H1 (cell line): ENCODE measurements at places on chromosomes 3 and 15. TPM values are rescaled to one million over a fixed set of nuclear protein-coding genes. Genes with fewer than 3 reads are reported as not detected.

- peaks cover 13% of the 10 kb centered on the region for H3K4me1 ChIP-seq
- no peak for DNase-seq
- no peaks in the 10 kb centered on the region for H3K27me3 ChIP-seq
- H3K4me3 ChIP-seq = no peak overlapping the region
- no peaks in the 10 kb centered on the region for H3K36me3 ChIP-seq
Measured at GRCh38 chr3:56929809-56930615, 128.3 kb upstream of the ARHGEF3 start.

GRCh38 chr3:15679306-15679705 is 77.8 kb downstream of the BTD start:
- no peaks in the 10 kb centered on the region for H3K4me1 ChIP-seq
- no peak overlapping the region for H3K27ac ChIP-seq
- no peaks in the 10 kb centered on the region; the same call in 1 of the 2 replicates for H3K36me3 ChIP-seq
- H3K4me3 ChIP-seq = no peak overlapping the region
- DNase-seq = no peak

ZCWPW2 gene
- 0.33 and 0.39 TPM in 2 replicates for total RNA-seq

PPP1R2 gene
- 26.5 and 27.4 TPM in 2 replicates for total RNA-seq

DNA sequence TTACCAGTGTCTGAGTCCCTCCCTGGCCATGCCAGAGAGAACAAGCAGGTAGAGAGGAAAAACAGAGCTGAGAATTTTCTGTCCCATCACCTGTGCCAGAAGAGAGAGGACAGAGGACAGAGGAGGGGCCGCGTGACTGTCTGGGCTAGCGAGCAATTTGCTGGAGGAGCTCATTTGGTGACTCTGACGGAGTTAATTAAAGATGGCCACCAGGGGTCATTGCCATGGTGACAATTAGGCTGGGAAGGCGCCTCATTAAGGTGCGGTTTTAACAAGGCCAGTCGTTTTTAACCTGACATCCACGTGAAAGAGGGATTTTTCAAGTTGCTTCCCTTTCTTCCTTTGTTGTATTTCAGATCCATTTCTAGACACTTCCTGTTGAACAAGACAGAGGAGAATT is 72.4 kb downstream of the RHCG start:
- no peak overlapping the region for H3K4me3 ChIP-seq
- no peak overlapping the region for H3K27ac ChIP-seq
- no peak for DNase-seq
- peaks cover 28% of the 10 kb centered on the region for H3K27me3 ChIP-seq

DNA sequence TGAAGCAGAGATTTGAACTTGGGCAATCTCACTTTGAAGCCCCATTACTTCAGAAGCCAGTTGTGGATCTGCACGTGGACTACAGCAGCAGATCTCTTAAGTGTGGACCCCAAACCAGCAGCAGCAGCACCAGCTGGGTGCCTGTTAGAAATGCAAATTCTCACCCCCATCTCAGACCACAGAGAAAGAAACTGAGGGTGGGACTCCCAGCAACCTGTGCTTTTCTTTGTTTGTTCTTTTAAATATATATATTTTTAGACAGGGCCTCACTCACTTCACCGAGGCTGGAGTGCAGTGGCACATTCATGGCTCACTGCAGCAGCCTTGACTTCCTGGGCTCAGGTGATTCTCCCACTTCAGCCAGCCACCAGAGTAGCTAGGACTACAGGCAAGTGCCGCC is 53.2 kb downstream of the SLTM start:
- H3K27ac ChIP-seq = no peak overlapping the region
- H3K27me3 ChIP-seq = no peaks in the 10 kb centered on the region
- H3K4me1 ChIP-seq = no peaks in the 10 kb centered on the region
- no peak for DNase-seq
- H3K36me3 ChIP-seq = peaks cover 40% of the 10 kb centered on the region

GRCh38 chr3:70177881-70178645 is 134.4 kb downstream of the MDFIC2 start:
- no peaks in the 10 kb centered on the region for H3K27me3 ChIP-seq

DNA sequence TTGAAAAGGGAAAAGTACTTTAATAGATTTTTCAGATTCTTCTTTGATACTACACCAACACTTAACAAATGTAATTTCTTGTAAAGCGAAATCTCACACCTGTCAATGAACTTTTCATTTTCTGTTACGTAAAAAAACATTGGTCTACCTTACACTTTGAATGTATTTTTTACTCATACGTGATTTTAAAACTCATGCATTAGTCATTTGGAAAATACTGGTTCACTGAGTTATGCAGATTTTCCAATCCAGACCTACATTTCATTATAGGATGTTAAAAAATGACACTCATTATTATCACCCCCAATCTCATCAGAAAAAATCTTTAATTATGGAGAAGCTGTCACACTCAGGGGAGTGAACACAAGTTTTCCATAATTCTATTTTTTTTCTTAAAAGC is 14.7 kb downstream of the VPS39 start:
- no peaks in the 10 kb centered on the region for H3K4me1 ChIP-seq
- no peak overlapping the region for H3K4me3 ChIP-seq
- no peak for DNase-seq
- H3K36me3 ChIP-seq = no peaks in the 10 kb centered on the region; the same call in 1 of the 2 replicates
- no peak overlapping the region for H3K27ac ChIP-seq

FBXW12 gene
- 0.35 TPM in 1 of 2 replicates, not detected in the other for total RNA-seq

DNA sequence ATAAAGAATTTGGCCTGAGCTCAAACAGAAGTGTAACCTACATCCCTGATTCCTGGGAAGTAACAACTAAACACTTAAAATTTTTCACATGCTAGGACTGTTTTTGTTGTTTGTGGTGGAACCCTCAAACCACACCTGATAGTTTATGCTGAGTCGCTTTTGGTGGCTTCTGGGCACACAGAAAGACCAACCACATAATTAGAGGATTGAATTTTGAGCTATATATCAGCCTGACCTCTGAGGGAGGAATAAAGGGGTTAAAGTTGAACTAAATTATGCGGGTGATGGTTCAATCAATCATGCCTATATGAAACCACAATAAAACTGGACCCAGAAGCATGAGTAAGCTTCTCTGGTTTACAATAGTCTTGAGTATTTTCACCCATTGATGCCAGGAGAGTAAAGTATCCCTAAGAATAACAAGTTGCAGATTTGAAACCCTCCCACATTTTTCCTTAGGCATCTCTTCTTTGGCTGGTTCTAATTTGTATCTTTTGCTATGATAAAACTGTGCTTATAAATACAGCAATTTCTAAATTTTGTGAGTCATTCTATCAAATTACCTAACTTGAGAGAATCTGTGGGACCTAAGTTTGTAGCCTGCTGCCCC is 1304.5 kb upstream of the GBE1 start:
- H3K27ac ChIP-seq = no peak overlapping the region
- no peaks in the 10 kb centered on the region for H3K4me1 ChIP-seq
- no peak for DNase-seq
- no peak overlapping the region for H3K4me3 ChIP-seq

DNA sequence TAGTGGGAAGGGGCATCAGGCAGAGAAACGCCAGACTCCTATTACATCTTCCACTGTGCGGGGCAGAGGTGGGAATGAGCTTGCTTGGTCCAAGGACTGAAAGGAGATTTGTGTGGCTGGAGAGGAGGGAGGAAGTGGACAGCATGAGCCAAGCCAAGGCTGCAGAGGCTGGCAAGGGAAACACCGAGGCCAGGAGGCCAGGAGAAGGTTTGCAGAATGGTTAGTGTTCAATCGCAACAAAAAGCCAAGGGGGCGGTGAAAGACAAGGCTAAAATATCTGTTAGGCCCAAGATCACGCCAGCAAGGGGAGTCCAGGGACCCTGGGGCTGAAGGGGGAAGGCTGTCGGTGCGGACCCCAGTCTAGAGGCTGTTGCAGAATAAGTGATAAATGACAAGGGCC is 75.8 kb downstream of the CPN2 start:
- DNase-seq = no peak
- no peak overlapping the region for H3K27ac ChIP-seq
- H3K4me1 ChIP-seq = no peaks in the 10 kb centered on the region
- no peaks in the 10 kb centered on the region for H3K27me3 ChIP-seq

CCR1 gene
- not detected in 2 replicates for total RNA-seq

OR5K2 gene
- total RNA-seq = not detected in 2 replicates

GRCh38 chr3:130014526-130014925 is 40.0 kb downstream of the TRH start:
- no peaks in the 10 kb centered on the region for H3K27me3 ChIP-seq
- H3K4me3 ChIP-seq = no peak overlapping the region
- no peaks in the 10 kb centered on the region for H3K36me3 ChIP-seq
- H3K4me1 ChIP-seq = no peaks in the 10 kb centered on the region

DNA sequence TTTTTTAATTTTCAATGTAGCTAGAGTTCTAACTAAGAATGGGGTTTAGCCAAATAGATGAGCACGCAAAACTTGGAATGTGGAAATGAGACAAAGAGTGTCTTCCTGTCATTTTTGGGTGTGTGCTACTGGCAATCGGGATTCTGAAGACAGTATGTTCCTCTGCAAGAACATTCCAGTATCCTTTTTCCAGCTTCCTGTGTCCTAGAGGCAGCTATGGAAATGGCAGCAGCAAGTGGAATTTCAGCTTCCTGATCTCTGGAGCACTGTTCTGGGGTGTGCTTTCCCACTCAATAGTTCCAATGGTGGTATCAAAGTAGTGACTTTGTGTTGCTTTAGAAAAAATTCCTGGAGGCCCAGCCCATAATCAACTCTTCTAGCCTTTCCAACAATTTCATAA is 642.9 kb upstream of the KCNMB2 start:
- H3K27me3 ChIP-seq = no peaks in the 10 kb centered on the region
- H3K4me3 ChIP-seq = no peak overlapping the region
- no peaks in the 10 kb centered on the region for H3K4me1 ChIP-seq
- no peak for DNase-seq

GRCh38 chr3:151558661-151559060 is 97.8 kb upstream of the IGSF10 start:
- H3K27ac ChIP-seq = no peak overlapping the region
- H3K27me3 ChIP-seq = no peaks in the 10 kb centered on the region

CPN2 gene
- not detected in 2 replicates for total RNA-seq

- H3K27me3 ChIP-seq = no peaks in the 10 kb centered on the region
- H3K4me1 ChIP-seq = no peaks in the 10 kb centered on the region
- no peak overlapping the region for H3K27ac ChIP-seq
- H3K4me3 ChIP-seq = no peak overlapping the region
- H3K36me3 ChIP-seq = no peaks in the 10 kb centered on the region
- DNase-seq = no peak
Measured at GRCh38 chr15:67340630-67341029, 86.0 kb downstream of the IQCH start.

GRCh38 chr15:51192521-51193280 is 98.0 kb upstream of the TNFAIP8L3 start:
- no peak overlapping the region for H3K27ac ChIP-seq
- DNase-seq = peak; percentile 100
- no peaks in the 10 kb centered on the region for H3K36me3 ChIP-seq

PLA2G4D gene
- 0.07 and 0.33 TPM in 2 replicates for total RNA-seq

DNA sequence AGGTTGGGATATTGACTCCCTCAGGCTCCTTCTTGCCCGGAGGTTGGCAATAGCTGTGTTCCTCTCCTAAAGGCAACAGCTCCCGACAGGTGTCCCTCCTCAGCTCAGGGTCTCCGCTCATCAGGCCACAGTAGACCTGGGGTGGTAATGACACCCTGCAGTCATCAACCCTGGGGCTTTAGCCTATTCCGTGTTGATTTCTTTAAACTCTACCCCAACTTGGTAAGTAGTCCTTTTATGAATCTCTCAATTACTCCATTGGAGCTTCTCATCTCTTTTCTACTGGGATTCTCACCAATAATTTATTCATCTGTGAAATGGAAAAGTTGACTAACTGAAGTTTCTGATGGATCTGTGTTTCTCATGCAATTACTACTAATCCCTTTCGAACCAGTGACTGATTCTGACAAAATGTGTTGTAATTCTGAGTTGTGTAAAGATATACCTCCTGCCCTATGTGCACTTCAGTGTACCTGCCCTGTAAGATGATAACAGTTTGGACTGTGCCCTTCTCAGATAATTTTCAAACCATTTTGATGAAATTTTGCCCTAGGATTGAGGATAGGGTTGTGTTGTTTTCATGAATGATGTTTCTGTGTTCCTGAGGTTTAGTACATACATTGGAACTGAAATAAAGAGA is 89.7 kb downstream of the RPL39L start:
- no peaks in the 10 kb centered on the region for H3K27me3 ChIP-seq
- H3K36me3 ChIP-seq = peaks cover 48% of the 10 kb centered on the region
- DNase-seq = no peak
- no peak overlapping the region for H3K4me3 ChIP-seq

DNA sequence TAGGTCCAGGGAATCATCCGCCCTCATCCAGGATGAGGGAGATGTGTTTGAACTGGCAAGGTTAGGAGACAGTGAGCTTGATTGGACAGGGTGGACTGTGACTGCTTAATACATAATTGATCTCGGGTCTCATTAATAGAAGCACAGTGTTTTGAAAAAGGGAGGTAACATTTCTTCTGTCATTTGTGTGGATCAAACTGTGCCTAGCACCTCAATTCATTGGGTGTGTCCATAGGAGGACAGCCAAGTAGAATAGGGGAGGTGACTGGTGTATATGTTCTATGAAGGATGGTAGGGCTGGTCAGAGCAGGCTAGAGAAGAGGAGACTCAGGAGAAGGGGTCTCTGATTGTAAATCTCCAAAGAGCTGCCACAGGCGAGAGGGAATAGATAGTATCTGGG is 2.8 kb upstream of the INSYN1 start:
- no peaks in the 10 kb centered on the region for H3K36me3 ChIP-seq
- no peak for DNase-seq
- H3K27me3 ChIP-seq = peaks cover 24% of the 10 kb centered on the region
- no peak overlapping the region for H3K27ac ChIP-seq
- no peak overlapping the region for H3K4me3 ChIP-seq

- H3K27me3 ChIP-seq = no peaks in the 10 kb centered on the region
- DNase-seq = no peak
- no peak overlapping the region for H3K4me3 ChIP-seq
- no peak overlapping the region for H3K27ac ChIP-seq
- H3K4me1 ChIP-seq = no peaks in the 10 kb centered on the region
Measured at GRCh38 chr15:72604794-72605193, 49.7 kb upstream of the GOLGA6B start.

DNA sequence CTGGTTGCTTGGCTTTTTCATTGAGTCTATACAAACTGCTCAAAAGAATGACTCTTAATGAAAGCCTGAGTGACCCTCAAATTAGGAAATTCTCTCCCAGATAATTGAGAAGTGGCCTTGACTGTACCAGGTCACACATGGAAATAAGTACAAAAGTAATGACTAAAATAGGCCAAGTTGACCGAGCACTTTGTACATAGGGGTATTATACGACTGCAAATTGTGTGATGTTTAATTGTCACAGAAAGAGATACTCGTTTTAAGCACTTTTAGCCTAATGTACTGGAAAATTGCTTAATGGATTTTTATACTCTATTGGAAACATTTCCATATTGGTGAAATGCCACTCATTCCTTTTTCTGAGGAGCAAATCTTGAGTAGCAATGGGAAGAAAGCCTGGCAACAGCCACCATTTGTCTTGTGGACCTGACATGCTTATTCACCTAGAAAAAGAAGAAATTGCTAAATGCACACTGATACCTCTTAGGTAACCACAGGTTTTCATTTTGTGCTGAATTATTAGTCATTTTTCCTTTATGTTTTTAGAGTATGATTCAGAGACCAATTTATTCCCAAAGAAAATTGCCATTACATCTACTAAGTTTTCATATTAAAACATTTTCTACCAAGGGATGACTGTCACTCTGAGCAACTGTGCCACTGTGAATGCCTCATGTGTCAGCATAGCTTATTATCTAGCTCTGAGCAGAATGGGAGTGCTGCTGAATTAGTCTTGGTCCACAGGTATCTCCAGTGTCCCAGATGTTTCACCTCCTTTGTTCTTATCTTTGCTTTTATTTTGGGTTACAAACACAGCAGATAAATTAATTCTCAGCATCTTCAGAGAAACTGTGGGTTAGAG is 8.9 kb upstream of the PXK start:
- H3K4me1 ChIP-seq = peaks cover 8% of the 10 kb centered on the region; the same call in 1 of the 2 replicates
- H3K36me3 ChIP-seq = peaks cover 8% of the 10 kb centered on the region; the same call in 1 of the 2 replicates
- no peak overlapping the region for H3K27ac ChIP-seq
- H3K4me3 ChIP-seq = no peak overlapping the region
- no peak for DNase-seq
- no peaks in the 10 kb centered on the region for H3K27me3 ChIP-seq
